A549 (cell line): ENCODE measurements at places on chromosomes 2 and 18.

DNA sequence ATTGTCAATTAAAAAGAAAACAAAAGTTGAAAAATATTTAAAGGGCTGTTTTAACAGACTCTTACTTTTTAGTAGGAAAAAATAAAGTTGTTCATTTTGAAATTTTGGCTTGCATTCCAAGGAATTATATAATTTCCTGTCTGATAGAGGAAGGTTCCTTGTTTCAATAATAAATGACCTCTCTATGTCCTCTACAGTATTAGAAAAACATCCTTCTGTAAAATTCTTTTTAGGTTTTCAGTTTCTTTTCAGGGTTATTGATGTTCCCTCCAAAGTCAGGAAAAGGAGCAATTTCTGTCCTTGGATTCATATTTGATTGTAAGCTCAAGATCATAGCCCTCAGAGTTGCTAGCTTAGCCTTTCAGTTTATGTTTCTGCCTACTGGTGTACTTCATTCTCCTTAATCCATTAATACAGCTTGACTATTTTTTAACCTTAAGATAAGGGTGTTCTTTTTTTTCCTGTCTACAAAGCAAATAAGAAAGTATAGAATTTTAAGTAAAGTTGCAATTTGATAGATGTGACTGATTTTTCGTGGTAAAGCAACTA lies 125.2 kb upstream of the COL3A1 start:
- no peak for DNase-seq

DNA sequence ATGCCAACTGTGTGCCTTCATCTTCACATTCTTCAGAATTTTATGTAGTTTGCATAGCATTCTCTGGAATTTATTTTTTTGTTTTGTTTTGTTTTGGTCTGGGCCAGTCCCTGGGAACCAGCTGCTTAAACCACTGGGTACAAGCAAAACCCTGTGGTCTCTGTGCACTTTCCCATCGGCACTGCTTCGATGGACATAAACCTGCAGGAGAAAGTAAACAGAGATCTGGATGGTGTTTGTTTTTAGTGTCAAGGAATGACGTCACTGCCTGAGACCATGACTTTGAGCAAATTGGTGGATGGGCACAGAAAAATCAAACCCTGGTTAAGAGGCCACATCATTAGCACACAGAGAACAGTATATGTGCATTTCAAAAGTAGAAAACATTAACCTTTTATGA lies 64.7 kb upstream of the RASGRP3 start:
- peak; percentile 100 for DNase-seq

DNA sequence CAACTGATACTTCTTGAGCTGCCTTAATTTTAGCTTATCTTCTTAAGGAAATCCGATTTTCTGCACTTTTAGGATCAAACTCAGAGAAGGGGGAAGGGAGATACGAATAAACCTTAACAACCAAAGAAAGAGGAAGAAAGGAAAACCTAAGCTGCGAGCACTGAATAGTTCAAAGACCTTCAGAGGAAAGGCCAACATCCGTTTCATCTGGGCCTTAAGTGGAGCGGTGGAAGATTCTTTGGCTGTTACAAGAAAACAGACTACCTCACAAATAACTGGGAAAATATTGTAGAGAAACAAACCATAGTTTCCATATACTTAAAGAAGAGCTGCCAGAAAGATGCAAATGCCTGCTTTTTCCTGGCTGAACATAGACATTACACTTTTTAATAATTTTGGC lies 43.6 kb downstream of the VIT start:
- no peak for DNase-seq

DNA sequence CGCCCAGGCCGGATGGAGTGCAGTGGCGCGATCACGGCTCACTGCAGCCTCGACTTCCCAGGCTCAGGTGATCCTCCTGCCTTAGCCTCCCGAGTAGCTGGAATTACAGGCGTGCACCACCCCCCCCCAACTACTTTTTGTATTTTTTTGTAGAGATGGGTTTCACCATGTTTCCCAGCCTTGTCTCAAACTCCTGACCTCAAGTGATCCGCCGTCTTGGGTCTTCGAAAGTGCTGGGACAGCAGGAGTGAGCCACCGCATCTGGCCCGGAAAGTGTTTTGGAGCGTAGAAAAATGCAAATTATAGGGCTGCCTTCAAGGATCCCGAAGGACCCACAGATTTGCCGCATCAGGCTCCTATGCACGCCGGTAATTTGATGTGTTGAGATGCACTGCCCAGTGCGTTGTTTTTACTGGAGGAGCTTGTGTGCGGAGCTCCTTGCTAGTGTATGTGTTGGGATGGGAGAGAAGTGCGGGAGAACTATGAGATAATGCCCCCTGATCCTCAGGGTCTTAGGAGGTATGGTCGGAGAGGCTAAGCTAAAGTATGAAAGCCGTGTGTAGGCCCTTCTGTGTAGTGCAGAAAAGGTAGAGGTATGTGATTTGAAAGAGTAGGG lies 1.2 kb upstream of the CLASP1 start:
- no peak for DNase-seq

- DNase-seq = peak; percentile 98
These were observed 26.4 kb downstream of the TBC1D8 start for GRCh38 chr2:101124643-101125366.

- no peak for DNase-seq
These were observed 5.5 kb downstream of the APLF start for GRCh38 chr2:68472796-68473414.

DNA sequence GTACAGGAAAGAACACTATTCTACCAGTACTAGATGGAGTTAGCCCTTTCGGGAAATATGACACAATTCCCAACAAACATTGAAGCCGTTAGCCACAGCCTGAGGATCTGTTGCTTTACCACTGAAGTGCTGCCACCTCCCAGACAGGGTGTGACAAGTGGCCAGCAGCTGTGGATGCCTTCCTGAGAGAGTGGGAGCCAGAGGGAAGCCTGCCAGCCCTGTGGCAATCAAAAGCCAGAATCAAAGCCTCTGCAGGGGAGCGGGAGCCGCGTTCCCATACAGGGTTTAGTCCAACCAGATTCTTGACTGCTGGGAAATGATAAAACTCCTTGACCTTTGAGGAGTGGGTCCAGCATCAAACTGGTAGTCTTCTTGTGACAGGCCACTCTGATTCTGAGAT lies 38.0 kb downstream of the SLC4A1AP start:
- peak; percentile 31 for DNase-seq

- no peak for DNase-seq
These were observed 112.6 kb downstream of the ZBTB7C start for GRCh38 chr18:48296581-48296980.

- no peak for DNase-seq
These were observed 5.6 kb downstream of the CPSF3 start for GRCh38 chr2:9428965-9429577.

DNA sequence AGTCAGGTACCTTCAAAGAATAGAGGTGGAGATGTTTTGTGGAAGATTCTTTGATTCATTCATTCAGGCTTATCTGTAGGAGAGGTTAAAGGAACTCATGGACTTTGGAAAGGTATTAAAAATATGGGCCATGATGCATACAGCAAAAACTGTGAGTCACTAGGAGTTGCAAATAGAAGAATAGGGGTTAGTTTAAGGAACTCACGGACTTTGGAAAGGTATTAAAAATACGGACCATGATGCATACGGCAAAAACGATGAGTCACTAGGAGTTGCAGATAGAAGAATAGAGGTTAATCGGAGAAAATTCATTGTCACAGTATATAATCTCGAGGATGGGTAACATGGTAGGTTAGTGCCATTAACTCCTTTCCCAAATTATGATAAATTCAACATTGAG lies 41.2 kb downstream of the SLC9A2 start:
- peak; percentile 63 for DNase-seq

- DNase-seq = no peak
These were observed 480.1 kb upstream of the TCF4 start for GRCh38 chr18:56067969-56068671.

GRCh38 chr18:75586130-75586889 lies 158.8 kb upstream of the SMIM21 start:
- no peak for DNase-seq

GRCh38 chr2:136319237-136319636 lies 201.3 kb upstream of the CXCR4 start:
- no peak for DNase-seq

DNA sequence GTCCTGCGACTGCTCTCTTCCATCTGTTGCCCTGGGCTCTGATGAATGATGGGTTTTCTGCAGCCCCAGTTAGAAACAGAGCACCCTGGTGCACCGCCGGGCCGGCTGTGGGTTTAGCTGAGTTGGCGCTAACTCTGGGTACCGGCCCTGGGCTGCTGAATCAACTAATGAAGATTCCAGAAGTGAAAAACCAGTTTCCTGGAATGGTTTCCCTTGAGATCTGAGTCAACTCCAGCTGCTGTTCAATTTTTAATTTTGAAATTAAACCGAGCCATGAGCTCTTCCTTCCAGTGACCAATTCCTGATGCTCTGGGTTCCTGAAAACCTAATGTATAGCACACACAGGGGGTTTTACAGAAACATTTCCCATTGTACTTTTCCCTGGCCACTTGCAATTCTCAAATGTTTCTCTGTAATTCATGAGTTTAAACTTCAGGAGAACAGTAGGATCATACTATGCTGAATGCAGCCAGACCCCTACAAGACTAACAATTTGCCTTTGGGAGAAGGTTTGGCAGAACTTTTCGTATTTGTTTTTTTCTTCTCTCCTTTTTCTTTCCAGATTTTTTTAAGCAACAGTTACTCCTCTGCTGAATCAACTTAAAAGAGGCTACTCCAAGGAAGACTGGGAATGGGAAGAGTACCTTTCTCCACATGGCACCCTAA lies 5.5 kb downstream of the COL6A3 start:
- no peak for DNase-seq

DNA sequence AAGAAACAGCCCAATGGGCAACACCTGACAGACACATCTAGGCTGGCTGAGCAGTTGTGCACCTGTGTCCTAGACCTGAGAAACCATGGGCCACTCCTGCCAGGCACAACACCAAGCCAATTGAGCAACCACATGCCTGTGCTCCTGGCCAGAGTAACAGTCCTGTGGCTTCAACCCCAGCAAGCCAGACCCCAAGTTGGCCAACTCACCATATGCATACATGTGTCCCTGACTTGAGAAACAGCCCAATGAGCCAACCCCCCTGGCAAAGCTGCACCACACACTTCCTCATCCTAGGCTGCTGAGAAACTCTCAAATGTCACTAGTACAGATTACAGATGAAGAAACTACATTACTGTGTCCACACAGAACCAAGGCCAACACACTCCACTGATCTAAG lies 36.6 kb downstream of the USP34 start:
- no peak for DNase-seq

DNA sequence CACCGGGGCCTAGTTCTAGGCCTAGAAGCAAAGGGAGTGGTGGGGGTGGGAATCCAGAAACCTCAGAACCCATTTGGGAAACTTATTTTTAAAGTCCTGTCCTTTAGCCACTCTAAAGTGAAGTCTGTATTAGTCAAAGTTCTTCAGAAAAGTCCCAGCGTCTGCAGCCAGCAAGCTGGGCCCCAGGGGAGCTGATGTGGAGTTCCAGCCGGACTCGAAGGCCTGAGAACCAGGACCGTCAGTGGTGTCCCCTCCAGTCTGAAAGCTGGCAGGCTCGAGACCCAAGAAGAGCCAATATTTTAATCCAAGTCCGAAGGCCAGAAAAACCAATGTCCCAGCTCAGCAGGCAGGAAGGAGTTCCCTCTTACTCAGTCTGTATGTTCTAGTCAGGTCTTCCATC lies 32.4 kb downstream of the ID2 start:
- DNase-seq = no peak

GRCh38 chr2:13021470-13021957 lies 304.8 kb downstream of the TRIB2 start:
- DNase-seq = no peak
